Activated gamma-delta T cell treated with Interleukin-2 at 50 U/mL for 16 hours (primary cell): ENCODE measurements at places on chromosomes 4 and X.
A peak's percentile ranks its signal among the peaks of the same experiment; 100 is the strongest.

- DNase-seq = no peak
These were observed 41.2 kb upstream of the APLN start for GRCh38 chrX:129695937-129696336.

DNA sequence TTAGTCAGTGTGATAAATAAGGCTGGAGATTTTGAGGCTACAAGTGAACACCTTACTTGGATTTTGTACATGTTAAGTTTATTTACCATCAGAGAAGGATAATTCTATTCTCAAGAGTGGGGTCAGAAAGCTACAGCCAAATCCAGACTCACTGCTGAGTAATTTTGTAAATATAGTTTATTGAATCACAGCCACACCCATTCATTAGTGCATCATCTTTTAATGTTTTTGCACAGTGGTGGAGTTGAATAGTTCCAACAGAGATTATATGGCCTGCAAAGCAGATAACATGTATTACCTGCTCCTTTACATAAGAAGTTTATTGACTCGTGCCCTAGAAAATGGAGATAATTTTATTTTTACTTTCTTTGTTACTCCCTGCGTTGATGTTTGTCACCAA lies 60.4 kb downstream of the PCDH18 start:
- no peak for DNase-seq

DNA sequence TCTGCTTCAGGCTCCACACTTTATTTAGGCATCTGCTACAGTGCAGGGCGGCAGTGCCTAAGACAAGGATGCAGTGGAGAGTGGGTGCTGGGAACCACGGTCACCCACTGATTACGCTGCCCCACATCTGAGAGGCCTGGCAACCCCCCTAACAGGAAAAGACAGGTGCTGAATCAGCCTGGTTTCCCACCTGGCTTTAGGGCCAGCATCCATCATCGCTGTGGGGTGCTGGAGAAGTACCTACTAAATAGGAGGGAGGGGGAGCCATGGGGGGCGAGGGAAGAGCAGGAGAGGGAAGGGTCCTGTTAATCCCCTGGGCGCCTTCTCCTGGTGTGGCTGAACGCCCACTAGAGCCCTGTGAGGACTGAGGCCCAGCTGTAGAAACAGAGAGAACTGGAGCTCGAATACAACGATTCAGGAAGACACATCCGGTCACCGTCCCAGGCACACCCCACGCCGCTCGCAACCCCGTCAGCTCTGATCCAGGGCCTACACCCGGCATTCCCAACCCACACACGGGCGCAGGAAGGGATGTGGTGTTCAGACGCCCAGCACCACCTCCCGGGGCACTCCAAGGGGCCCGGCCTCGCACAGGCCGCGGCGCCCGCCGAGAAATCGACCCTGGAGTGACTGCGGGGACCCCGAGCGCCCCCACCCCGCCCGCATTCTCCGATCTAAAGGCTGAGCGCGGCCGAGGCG lies 554 bp downstream of the DCTD start:
- DNase-seq = peak; percentile 26

- DNase-seq = no peak
These were observed 92.3 kb upstream of the MAD2L1 start for GRCh38 chr4:120158841-120159463.

GRCh38 chrX:136147315-136147901 lies at the start of gene FHL1:
Gene FHL1 (plus strand): TSS chrX:136147533.
- peak; percentile 38 for DNase-seq
